ENCODE measurements at places on chromosomes 6 and 20.
A peak's percentile ranks its signal among the peaks of the same experiment; 100 is the strongest.

DNA sequence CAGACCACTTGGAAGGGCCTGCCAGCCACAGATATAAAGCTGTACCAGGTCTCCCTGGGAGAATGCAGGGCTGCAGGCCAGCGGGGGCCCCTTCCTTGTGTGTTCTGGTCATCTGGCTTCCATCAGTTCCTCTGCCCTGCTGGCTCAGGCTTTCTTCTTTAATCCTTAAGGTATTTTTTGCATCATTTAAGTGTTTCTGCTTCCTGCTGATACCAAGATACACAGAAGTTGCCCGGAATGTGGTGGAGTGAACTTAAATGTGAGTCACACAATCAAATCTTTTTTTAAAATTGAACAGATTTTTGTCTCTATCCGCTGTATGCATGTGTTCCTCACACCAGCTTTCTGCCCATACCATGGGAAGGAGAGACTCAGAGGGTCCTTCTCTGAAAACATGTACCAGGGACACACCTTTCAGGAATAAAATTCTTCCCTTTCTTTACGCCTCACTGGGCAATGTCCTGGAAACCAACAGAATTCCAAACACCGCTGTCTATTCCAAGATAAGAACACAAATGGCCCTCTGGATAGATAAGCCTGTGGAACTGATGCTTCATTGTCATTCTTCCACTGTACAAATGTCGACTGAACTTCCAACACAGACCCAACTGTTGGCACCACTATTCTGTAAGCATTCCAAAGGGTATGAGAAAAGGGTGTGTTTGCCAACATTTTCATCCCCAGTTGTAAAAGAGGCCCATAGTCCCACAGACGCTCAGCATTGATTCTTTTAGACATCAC is 206.2 kb upstream of the MYLIP start:
- peak; percentile 96 for DNase-seq

DNA sequence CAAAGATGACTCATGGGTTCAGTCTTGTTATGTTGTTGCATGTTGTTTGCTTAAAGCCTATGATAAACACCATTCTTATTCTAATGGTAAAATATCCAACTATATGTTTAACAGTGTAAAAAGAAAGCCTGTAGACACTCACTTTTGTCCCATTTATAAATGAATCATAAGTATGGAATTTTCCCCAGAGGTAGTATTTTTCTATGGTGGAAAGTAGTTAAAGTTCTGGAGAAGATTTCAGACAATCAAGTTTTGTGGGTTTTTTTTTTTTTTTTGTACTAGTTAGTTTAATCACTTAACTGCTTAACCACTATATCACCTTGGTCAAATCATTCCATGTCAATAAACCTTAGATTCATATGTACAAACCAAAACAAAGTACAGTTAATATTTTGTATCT is 35.8 kb downstream of the PTCHD4 start:
- no peak for DNase-seq

DNA sequence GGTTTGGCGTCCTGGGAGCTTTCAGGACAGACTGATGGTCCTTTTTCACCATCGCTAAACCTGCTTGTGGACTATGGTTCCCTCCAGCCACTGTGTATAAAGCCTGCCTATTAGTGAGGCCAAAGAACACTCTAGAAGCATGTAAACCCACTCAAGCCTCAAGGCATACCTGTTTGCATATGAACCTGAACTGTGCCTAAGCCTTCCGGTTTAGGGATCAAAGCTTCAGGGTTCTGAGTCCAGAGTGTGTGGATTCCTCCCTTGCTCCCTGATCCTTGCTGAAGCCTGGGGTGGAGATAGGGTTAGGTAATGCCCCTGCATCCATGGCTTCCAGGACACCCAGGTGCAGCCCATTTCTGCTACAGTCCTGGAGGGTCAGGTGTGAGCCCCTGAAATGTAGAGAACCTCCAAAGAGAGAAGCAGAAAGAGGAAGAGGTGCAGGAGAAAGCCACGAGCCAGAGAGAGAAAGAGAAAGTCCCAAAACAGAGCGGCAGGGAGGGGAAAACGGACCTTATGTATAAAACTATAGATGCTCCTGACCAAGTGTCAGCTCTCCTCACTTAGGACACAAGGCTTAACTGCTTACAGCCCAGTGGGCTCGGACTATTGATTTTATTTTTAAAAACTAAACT is 93.3 kb downstream of the SCML4 start:
- DNase-seq: peak; percentile 18

- no peak for DNase-seq
Measured at GRCh38 chr20:35884541-35884865, 69.8 kb downstream of the SCAND1 start.

DNA sequence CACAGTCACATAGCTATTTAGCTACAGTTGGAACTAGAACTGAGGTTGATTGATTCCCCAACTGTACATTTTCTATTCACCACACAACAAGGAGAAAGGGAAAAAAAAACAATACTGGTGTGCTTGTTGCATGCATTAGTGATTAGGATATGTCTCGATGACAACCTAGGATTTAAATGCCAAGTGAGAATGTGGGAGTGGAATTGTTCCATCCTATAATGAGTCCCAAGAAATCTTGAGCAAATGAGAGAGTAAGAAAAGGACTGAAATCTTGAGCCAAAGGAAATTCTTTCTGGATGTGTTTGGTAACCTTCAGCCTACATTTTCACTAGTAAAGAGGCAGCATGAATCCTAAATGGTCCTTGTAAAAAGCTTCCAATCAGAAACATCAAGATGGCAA is 232.7 kb downstream of the HIVEP2 start:
- no peak for DNase-seq

GRCh38 chr6:147678253-147678652 is 169.8 kb downstream of the SAMD5 start:
- no peak for DNase-seq

DNA sequence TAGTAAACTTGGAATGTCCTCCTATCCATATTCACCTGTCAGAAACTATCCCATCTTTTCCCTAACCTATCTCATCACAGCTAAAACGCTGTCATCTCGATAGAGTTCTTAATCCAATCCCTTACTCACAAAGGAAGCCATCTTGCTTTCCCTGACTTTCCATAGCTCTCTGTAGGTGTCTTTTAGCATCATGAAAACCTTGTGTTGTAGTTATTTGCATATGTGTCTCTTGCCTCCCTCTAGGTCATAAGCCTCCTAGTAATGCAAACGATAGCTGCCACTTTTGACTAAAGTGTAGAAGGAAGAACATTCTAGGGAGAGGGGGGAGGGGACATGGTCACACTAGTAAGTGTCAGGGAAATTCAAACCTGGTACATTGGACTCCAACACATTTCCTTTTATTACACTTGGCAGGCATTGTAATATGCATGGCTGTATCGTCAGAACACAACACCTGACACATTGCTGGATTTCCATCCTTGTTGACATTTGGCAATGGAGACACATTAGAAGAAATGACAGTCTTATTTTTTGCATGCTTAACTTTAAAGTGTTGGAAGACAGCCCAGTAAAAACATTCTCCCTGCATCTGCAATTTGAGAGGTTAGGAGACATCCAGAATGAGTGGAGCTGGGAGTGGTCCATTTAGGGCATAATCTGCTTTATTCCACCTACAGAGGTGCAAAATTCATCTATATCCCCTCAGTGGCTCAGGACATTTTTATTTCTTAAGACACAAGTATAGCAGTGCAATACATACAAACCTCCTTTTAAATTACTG is 283.4 kb downstream of the HAO1 start:
- no peak for DNase-seq

DNA sequence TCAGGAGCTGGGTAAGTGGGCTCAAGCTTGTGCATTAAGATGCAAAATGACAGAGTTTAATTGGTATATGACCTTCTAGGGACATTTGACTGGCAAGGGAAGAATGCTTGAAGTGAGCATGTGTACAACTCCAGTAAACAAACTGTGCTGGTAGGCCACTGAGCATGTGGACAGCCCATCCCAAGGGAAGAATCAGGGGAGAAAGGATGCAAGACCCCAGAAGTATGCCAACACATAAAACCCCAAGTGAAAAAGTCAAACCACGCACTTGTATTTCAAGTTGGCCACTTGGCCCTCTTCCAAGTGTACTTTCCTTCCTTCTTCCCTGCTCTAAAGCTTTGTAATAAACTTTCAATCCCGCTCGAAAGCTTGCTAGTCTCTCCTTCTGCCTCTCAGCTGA is 10.4 kb upstream of the THBD start:
- DNase-seq: no peak

- no peak for DNase-seq
Measured at GRCh38 chr20:13221313-13221672, 219 bp downstream of the ISM1 start.

DNA sequence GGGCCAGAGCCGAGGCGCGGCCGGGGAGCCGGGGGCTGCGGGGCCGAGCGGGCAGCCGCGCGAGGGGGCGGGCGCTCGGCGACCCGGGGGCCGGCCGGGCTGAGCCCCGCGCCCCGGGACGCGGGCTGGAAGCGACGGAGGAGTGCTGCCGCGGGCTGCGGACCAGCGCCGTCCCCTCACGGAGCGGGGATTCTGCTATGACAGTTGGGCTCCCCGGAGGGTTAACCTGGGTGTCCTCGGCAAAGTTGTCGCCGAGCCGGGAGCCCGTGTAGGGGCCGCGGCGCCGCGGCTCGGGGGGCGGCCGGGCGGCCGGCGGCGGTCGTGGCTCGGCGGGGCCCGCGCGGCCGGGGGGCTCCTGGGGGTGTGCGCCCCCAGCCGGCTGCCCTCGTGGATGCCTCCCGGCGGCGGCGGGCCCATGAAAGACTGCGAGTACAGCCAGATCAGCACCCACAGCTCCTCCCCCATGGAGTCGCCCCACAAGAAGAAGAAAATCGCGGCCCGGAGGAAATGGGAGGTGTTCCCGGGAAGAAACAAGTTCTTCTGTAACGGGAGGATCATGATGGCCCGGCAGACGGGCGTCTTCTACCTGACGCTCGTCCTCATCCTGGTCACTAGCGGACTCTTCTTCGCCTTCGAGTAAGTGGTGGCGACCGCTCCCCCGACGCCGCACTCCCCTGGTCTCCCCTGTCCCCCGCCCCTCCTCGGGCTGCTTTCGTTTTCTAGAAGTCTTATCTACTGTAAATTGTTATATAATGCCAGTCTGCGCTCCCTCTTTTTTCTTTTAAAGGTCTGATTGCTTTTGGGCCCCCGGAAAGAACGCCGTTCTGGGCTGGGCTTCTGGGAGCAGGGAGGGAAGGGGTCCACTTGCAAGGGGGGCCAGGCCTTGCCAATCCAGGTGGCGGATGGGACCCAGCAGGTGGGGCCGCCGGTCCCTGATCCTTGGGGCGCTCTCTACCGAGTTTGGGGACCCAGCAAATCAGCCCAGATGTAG is 936 bp downstream of the ZDHHC14 start:
- peak; percentile 89 for DNase-seq

DNA sequence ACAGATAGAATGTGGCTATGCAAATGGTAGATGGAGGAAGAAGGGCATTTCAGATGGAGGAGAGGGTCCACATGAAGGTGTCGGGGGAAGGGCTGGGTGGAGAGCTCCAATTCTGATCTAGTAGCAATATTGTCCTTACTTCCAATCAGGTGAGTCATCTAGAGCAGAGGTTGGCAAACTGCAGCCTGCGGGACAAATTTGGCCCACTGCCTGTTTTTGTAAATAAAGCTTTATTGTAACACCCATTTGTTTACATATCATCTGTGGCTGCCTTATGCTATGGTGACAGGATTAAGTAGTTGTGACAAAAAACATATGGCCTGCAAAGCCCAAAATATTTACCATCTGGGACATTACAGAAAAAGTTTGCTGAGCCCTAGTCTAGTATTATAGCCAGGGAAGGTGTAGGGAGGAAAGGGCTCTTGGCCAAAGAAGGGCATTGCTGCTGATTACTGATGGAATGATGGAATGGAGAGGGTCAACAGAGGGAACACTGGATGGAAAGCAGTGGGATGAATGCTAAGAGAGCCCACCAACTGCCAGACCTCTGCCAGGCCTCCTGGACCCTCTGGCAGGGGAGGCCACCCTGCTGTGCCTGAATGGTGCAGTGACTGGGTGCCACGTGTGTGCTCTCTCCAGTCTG is 79.8 kb downstream of the SLC22A23 start:
- no peak for DNase-seq

GRCh38 chr20:19631410-19631809 is 126.6 kb upstream of the RIN2 start:
- peak; percentile 36 for DNase-seq

GRCh38 chr20:46179862-46180261 is 61.7 kb downstream of the CD40 start:
- no peak for DNase-seq

GRCh38 chr20:18913701-18914100 is 100.1 kb downstream of the SCP2D1 start:
- no peak for DNase-seq

DNA sequence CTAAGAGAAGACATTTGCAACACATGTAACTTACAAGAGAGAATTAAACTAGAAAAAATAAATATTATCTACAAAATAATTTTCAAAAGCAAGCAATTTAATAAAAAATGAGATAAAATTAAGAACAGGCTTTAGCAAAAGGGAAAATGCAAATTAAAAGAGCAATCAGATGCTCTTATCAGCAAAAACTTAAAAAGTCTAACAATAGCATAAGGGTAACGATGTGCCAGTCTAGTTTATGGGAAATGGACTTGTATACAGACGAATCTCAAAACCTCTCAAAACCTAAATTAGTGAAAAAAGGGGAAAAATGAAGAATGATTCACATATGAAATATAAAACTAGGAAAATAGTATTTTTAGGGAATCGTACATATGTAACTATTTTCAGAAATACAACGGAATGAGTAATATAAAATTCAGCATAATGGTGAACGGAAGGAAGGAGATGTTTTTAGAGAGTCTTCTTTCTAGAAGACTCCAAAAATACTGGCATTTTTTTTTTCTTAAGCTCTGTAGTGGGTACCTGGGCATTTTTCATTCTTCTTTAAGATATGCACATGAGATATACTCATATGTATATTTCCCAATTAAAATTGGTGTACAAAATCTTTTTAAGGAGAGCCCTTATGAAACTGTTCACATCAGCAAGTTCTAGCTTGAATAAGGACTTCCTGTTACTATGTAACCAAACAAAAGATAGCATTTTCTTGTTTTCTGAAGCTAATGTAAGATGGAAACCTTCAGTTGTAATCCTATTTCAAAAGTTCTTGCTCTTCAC is 927 bp upstream of the MANEA start:
- peak; percentile 82 for DNase-seq

DNA sequence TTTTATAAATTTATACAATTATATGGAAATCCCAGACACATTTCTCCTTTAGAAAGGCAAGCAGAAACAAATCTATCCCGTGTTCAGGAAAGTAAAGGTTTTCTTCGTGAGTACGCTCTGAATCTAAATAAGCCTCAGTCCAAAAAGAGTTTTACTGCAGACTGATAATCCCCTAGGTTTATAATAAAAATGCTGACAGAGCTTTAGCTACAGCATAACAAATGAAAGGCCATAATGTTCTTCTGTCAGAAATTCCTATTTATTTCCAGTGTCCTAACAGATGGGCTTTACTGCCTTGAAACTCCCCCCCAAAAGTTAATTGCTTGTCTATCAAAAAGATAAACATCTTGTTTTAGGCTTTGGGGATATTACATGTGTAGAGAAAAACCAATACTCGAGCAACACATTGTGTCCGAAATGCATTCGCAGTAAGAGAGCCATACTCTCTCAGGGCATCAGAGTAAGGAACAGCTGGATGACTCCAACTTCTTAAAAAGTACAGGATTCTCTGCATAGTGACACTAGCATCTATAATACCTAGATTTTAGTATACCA is 109.0 kb downstream of the PRKN start:
- DNase-seq: no peak

Data from OCI-M1 (cell line).